Activated effector memory CD4-positive, alpha-beta T cell treated with anti-CD3 and anti-CD28 coated beads, Interleukin-2, amount 50 U/mL, for 16 hours (primary cell): ENCODE measurements at places on chromosomes 7 and 10.

GRCh38 chr7:127189886-127190285, 62.9 kb downstream of the GRM8 start:
- no peak for DNase-seq

- DNase-seq, result no peak
Observed at GRCh38 chr7:99229234-99229633, 21.3 kb upstream of the KPNA7 start.

DNA sequence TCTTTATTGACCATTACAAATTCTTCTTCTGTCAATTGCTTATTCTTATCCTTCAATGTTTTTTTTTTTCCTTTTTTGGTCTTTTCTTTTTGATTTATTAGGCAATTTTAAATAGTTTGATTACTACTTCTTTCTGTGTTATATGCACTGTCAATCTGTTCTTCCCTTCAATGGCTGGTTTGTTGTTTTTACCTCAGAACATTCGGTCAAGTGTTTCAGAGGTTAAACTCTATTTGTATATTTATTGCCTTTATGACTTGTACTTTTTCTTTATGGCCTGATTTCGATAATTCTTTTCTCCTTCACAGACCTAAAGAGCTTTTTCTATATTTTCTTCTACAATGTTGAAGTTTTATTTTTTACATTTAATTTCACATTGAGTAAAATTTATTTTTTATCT, 171.5 kb upstream of the AKR1E2 start:
- no peak for DNase-seq

- DNase-seq, result no peak
Observed at GRCh38 chr10:24850727-24851296, 101.6 kb downstream of the PRTFDC1 start.

DNA sequence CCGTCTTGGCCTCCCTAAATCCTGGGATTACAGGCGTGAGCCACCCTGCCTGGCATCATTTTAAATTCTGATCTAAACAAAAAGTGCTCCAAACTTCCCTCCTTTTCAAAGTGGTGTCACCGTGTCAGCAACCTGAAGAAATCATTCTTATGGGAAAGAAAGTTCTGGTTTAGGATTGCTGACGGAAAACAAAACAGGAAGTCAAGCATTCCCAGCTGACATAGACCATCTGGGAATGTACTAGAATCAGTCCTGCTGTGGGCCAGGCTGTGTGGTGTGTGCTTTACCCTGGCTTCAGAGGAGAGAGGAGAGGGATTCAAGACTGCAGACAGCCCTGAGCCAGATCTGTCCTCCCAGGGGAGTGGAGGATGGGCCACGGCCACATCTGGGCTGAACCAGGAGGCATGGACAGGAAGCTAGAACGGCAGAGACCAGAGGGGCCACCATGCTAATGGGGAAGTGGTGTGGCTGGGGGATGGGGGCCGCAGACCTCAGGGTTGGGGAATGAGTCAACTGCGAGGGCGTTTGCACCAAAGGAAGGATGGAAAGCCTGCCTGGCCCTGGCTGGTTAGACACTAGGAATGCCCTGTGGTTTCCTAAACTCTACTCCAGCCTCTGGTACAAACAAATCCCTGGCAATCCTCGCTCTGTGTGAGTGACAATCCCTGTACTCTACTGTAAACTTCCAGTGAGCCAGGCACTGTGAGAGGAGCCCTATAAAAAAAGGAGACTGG, 16.7 kb upstream of the CLIP2 start:
- no peak for DNase-seq

- DNase-seq, result no peak
Observed at GRCh38 chr7:114740095-114740494, 181.8 kb upstream of the MDFIC start.

GRCh38 chr7:375321-375831, 85.4 kb downstream of the FOXL3 start:
- no peak for DNase-seq

DNA sequence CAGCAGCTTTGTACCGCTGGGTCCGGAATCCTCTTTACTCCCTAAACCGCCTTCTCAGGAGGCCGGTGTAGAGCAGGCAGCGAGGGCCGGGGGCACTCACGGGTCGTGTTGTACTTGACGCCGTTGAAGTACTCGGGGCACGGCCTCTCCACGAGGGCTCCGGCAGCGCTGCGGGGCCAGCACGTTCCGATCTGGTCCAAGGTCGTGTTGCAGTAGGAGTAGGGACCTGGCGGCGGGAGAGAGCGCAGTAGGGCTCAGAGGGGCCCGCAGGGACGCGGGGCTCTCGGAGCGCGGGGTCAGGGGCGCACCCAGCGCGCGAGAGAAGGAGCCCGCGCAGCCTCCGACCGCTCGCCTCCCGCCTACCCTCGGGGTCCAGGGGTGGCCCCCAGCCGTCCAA, 443 bp downstream of the CRHR2 start:
- DNase-seq, result no peak

- DNase-seq, result no peak
Observed at GRCh38 chr10:91694170-91694794, 61.4 kb upstream of the PPP1R3C start.
